ENCODE measurements at places on chromosomes 4 and X. TPM values are rescaled to one million over a fixed set of nuclear protein-coding genes. Genes with fewer than 3 reads are reported as not detected.
A peak's percentile ranks its signal among the peaks of the same experiment; 100 is the strongest.

Gene GRIA3
- total RNA-seq = 0.83 TPM

Gene EDNRA
- total RNA-seq = 19.2 TPM

Gene MAP3K15
- total RNA-seq = under 0.01 TPM

Gene TCP11X2
- total RNA-seq = not detected

DNA sequence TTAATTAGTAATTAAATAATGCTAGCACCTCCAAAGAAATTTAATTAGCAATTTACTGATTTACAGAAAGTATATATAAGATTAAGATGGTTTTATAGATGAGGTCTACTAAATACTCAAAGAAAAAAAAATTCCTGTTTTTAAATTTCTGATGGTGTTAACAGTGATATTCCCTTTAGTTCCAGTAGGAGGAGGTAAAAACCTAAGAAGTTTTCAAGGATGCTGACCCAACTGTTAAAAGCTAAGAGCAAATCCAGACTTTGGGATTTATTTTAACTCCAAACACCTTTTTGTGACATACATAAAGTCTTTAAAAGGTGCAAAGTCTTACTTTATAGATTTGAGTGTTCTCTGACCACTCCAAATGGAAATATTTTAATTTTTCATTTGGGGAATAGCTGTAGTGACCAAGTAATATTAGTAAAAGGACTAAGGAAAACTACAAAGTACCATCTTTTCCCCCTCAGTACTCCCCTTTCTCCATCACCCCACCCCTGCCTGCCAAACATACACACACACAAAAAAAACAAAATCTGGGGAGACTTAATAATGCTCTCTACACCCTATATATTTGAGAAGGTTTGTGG is 34.2 kb upstream of the CSN1S1 start:
- DNase-seq = no peak

GRCh38 chr4:56787380-56787779 is 34.1 kb downstream of the SPINK2 start:
- DNase-seq = no peak

GRCh38 chr4:100049872-100050271 is 99.8 kb upstream of the H2AZ1 start:
- peak; percentile 43 for DNase-seq

DNA sequence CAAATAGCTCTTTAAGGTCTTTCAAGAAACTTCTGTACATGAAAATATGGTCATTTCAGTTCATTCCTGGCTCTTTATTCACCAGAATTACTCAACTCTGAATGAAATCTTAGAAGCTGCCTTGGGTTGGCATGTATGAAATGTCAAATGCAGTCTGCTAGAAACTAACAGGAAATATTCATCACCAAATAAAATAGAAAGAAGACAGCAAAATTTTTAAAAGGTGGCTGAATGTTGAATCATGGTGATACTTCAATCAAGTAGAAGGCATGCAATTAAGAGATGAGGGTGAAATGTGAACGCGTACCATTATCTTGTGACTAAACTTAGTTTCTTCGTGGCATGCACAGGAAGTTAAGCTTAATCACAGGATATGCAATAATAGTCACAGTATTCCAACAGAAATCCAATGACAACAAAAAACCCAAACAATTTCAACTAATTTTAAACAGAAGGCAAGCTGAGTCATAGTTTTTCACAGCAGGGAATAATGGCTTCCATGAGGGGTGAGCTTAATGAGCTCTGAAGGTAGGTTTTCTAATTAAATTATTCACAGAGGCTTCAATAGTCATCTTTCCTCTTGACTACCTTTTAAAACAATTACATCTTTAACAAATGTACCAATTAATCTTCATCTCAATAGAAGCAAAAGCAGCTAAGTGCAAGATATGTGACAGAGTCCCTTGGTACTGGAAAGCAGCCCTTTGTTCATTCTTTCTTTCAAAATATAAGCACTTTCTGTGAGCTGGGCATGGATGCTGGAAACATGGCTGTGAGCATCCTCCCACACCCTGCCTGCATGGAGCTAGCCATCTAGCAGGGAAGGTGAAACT is 44.5 kb downstream of the SCFD2 start:
- DNase-seq = peak; percentile 61

- no peak for DNase-seq
These were observed 7.0 kb downstream of the AMMECR1 start for GRCh38 chrX:110310896-110311295.

DNA sequence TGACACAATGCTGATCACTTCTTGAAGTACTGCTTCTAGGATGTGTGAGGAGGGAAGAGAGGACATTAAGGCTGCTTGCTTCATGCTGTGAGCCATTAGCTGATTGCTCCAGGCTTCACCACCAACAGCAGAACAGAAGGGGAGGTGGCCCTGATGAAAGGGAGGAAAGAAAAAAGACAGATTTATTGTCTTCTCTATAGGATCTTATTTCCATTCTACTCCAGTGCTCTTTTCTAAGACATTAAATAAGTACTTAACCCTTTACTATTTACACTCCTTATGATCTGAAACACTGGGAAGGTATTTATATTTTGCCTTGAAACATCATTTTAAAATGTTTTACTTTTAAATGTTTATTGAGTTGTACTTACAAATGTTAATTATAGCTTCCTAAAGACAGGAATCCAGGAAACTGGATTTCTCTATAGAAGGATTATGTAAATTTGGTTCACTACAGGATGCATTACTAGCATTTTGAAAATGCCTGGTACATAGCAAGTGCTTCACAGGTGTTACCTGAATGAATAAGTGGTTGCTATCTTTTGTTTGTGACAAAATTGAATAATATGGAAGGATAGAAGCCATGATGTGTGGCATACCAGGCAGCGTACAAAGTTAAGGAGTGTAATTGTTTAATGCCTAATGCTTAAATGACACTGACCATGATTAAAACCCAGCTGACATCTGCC is 680.9 kb upstream of the ATOH1 start:
- DNase-seq = no peak

DNA sequence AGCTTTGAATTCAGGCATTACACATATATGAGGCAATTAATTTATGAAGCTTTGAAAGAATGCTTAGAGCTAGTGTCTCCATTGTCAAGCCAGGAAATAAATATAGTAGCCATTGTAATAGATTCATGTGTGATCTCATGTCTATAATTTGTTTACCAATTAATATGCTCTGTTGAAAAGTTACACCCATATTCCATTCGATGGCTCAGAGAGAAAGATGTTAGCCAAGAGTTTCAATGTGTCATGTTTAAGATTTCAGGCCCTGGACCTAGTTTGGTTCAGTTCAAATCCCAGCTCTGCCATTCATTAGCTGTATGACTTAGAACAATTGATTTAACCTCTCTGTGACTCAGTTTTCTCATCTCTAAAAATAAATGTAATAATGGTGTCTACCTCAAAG is 263.3 kb downstream of the SNCA start:
- DNase-seq = no peak

DNA sequence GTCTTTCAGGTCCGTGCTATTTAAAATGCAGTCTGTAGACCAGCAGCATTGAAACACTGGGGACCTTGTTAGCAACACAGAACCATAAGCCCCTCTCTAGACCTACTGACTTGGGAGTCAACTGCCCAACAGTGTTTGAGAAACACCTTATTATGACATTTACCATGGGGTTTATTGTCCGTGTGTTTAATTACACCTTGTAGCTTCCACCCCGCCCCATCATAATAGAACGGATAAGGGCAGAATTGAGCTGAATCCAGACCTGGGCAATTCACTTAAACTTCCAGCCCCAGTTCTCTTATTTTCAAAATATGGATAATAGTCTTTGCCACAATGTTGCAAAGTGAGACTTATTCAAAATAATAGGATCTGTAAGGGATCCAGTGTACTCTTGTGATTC is 30.6 kb upstream of the CLNK start:
- DNase-seq = no peak

All from mammary epithelial cell (primary cell).